ENCODE measurements at places on chromosomes 7 and 10.

DNA sequence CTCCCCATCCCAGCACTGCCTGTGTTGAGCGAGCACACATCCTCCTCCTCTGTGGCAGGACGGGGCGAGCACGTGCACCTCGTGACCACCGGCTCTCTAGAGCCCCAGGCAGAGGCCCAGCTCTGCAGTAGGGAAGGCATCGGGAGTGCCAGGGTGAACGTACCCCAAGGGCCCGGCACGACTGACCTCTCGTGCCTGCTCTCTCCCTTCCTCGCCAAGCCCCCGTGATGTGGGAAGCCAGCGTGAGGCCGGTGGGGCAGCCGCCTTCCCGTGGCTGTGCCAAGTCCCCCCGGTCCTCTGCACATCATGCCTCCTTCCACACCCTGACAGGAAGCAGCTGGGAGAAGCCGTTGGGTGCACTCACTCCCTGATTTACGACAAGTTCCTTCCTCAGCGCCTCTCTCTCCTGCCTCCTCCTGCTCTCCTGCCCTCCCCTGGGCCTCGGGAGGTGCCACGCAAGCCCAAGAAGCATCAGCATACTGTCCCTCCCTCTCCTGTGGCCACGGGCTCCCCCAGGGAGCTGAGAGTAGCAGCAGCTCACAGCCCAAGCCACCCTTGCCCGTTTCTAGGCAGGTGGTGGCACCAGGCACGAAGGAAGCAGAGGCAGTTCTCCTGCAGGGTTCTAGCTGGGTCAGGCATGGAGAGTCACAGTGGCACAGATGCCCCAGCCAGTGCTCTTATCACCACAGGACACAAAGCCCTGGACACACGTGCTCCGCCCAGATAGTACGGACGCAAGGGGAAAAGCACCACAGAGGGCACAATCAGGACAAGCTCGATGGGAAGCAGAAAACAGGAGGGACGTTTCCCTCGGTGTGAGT is 47.0 kb downstream of the AMZ1 start:
- DNase-seq: peak; percentile 16

GRCh38 chr10:30433306-30433729 is 666 bp upstream of the MAP3K8 start:
- peak; percentile 75 for DNase-seq

GRCh38 chr7:131369354-131369753 is 41.7 kb downstream of the MKLN1 start:
- DNase-seq: no peak

GRCh38 chr7:132072873-132073272 is 503.4 kb downstream of the PLXNA4 start:
- no peak for DNase-seq

DNA sequence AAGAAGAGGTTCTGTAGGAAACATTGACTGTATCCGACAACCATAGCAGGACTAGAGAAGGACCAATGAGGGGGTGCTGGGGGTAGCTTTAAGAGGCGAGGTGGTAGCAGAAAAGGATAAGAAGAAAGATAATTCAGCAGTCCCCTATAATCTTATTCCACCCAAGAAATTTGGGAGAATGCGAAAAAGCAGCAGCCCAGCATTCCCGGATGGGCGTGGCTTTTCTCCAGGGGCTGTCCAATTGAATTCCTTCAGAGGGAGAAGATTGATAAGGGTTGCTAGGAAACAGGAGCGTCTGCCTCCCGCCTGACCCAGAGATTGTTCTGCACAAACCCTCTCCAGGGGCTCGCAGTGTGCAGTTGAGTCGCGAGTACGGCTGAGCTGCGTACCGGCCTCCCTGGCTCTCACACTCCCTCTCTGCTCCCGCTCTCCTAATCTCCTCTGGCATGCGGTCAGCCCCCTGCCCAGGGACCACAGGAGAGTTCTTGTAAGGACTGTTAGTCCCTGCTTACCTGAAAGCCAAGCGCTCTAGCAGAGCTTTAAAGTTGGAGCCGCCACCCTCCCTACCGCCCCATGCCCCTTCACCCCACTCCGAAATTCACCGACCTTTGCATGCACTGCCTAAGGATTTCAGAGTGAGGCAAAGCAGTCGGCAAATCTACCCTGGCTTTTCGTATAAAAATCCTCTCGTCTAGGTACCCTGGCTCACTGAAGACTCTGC is at the start of gene GRM3:
GRM3 (plus strand) TSS at position 349 of the 721 bp plus-strand sequence. CDS start 121,237 bp downstream, outside the sequence.
- peak; percentile 74 for DNase-seq

GRCh38 chr7:55288070-55288824 is 76.9 kb upstream of the LANCL2 start:
- no peak for DNase-seq

All from WTC11 (cell line).